ENCODE measurements at places on chromosomes 12 and 14. TPM values are rescaled to one million over a fixed set of nuclear protein-coding genes. Genes with fewer than 3 reads are reported as not detected.

DNA sequence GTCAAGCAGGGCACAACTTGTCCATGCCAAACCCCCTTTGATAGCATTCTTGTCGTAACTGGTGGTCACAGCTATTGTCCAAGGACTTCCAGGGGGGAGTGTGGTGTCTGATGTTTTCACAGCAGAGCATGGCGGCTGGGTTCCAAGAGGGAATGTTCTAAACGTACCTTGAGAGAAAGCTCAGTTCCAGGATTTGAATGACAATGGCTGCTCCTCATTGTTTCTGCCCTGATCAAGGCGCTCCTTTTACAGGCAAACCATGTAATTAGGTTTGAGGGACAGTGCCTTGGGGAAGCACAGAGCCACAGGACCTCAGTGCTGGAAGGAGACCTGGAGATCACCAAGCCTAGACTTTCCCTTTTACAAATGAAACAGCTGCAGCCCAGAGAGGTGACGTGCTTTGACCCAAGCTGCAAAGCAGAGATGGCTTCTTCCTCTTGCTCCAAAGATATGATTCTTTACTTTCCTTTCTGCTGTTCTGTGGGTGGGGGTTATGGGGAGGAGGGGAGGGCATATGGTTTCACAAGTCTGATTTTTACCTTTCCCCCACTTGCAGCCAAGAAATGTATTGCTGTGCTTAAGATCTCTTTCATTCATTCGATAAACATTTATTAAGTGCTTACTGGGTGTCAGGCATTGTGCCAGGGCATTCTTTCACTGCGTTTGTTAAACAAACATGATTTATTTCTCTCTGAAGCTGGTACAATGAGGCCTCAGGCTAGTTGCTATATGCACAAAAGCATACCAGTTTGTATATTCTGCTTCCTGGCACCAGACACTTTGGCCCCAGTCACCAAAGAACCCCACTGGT, 172.8 kb downstream of the KTN1 start:
- no peak for DNase-seq

NKX2-8 gene
- not detected for total RNA-seq

SLC38A4 gene
- not detected for total RNA-seq

CD69 gene
- total RNA-seq, result 0.24 TPM

GRCh38 chr12:92130999-92131398, 14.6 kb downstream of the BTG1 start:
- DNase-seq, result no peak

KRT85 gene
- not detected for total RNA-seq

DNA sequence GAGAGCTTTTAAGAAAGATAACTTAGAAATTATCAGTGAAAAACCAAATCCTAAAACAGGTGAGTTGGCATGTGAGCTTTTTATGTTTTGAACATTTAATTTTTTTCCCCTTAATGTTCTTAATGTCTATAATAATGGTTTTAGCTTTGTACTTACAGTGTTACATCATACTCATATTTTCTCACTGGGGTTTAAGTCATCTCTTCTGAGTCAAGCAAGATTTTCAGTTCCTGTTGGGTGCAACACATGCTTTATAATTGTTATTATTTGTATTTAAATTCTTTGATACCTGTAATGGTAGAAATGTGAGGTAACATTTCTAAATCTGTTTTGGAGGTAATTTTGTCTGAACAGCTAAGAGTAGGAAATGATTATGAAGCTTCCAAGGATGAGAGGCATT, 113.0 kb downstream of the PLEKHA5 start:
- no peak for DNase-seq

- DNase-seq, result no peak
Measured at GRCh38 chr12:89166121-89166520, 186.2 kb downstream of the DUSP6 start.

GLIPR1L1 gene
- total RNA-seq, result not detected

- no peak for DNase-seq
Measured at GRCh38 chr12:52884526-52885293, 20.2 kb downstream of the KRT8 start.

Measured in cardiac septum (tissue), 1 donor.